Fibroblast of mammary gland (primary cell): ENCODE measurements at places on chromosomes 13 and 19.

DNA sequence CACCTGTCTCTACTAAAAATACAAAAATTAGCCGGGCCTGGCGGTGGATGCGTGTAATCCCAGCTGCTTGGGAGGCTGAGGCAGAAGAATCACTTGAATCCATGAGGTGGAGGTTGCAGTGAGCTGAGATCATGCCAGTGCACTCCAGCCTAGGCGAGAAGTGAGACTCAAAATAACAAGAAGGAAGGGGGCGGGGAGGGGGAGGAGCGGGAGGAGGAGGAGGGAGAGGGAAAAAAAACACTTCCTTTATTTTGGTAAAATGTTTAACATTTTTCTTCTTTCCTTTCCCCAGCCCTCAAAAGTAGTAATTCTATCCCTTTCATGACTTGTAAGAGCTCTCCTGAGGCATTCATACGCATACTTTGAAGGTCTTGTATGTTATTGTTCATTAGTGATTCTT is 44.3 kb downstream of the SPRY2 start:
- DNase-seq = no peak

DNA sequence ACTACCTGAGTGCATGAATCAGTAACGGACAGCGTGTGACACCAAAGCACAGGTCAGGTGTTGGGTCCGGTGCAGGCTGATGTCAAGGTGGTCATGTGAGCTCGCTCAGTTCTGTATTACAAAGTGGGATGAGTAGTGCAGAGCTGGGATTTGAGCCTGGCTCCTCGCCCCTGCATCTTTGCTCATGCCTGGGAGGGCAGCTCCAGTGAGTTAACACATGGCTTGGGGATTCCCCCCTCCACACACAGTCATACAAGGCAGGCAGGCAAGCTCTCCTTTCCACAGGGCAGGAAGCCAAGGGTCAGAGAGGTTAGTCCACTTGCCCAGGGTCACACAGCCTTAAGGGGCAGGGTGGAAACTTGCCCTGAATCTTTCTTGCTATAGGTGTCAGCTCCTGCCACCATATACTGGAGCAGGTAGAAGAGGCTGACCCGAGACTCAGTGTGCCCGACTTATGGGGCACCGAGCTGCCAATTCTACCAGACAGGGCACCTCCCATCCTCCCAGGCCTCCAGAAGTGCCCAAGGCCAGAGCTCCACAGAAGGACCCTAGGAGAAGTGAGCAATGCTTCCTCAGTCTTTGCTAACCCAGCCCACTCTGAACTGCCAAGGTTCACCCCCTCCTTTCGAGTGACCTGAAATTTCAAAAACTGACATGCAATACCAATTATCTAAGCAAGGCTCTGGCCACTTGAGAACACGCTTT is 35.4 kb downstream of the ZNF787 start:
- DNase-seq = peak; percentile 31

GRCh38 chr13:24274452-24275021 is 34.8 kb upstream of the C1QTNF9 start:
- DNase-seq = no peak

GRCh38 chr13:40961214-40961613 is 57.9 kb downstream of the ELF1 start:
- DNase-seq = no peak

DNA sequence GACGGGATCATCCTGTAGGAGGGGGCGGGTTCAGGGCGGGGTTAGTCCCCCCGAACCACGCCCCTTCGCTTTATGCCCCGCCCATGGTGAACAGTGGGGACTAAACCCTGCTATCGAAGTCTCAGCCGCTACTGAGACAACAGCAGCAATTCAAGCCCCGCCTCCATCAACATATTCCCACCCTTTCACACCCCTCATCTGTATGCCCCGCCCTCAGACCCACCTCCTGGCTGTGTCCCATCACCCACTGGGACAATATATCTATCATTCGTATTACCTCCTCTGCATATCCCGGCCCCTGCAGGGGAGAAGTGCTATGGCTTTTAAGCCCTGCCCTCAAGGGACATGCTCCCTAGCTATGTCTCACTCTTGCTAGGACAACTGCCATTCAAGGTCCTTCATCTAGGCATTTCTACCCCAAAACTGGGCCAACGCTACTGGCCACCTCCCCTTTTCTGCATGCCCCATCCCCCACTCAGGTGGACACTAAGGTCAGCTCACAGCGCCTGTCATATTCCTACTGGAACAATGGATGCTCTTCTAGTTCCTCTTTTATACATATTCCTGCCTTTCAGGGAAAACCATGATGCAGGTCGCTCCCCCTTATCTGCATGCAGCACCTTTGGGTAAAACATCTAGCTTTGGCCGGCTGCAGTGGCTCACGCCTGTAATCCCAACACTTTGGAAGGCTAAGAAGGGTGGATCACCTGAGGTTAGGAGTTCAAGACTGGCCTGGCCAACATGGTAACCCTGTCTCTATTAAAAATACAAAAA is 11.9 kb downstream of the LRFN1 start:
- no peak for DNase-seq

- DNase-seq = no peak
Measured at GRCh38 chr13:28056426-28056825, 44.0 kb downstream of the FLT3 start.

GRCh38 chr19:9848060-9848459 is 12.9 kb downstream of the PIN1 start:
- no peak for DNase-seq

DNA sequence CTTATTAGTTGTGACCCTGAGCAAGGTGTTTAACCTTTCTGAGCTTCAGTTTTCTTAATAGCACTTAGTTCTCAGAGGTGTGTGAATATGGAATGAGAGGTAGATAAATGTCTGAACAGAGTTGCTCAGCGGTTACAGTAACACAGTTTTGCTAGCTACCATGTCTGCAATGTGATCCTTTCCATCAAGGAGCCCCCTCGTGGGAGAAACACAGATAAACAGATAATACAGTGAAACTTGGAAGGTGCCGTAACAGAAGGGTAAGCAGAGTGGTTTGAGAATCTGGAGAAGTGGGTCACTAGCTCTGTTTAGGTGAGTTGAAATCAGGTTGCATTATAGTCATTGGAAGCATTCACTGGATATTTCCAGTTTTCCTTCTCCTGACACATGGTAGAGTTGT is 38.9 kb downstream of the IRS2 start:
- DNase-seq = no peak

GRCh38 chr19:2307518-2308012 is 389 bp downstream of the LINGO3 start:
- no peak for DNase-seq

DNA sequence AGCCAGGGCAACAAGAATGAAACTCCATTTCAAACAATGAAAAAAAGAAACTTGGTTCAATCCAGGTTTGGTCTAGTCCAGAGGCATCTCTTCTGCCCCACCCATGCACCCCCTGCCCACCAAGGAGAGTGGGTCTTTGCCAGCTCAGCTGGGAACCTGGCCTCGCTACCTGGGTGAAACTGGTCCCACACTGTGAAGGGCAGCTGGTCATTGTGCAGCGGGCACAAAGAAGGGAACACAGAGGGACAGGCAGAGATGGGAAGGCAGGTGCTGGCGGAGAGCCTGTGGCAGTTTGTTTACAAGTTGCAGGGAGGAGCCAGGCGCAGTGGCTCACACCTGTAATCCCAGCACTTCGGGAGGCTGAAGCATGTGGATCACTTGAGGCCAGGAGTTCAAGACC is 50.2 kb downstream of the CPAMD8 start:
- no peak for DNase-seq

- DNase-seq = no peak
Measured at GRCh38 chr19:16927883-16928282, 39.1 kb downstream of the F2RL3 start.

DNA sequence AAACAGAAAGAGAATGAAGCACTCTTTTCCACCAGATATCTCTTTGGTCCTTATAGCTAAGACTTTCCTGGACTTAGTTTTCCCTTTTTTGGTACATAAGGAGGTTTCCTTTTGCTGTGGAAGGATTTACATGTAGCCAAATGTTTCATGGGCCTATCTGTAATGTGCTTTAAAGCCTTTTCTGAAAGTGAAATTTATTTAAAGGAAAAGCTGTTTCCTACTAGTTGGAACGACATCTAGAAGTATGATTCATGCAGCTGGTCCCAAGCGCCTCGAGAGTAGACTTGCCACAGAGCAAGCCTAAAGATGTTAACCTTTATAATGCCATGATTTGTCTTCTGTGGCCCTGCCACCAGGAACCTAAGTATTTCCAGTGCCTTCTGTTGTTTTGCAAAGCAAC is 390.3 kb downstream of the DLEU7 start:
- DNase-seq = peak; percentile 37

DNA sequence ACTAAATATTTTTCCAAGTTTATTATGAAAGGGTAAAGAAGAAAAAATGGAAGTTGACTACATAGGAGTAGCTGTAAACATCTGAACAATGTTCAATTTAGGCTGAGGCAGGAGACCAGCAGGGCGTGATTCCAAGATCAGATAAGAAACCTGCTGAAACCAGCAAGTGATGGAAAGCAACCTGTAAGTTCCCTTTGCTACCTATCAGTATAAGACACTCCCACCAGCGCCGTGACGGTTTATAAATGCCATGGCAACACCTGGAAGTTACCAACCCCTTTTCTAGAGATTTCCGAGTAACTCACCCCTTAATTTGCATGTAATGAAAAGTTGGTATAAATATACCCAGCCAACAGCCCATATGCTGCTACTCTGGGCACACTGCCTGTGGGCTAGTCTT is 1.1 kb upstream of the ZNF45 start:
- no peak for DNase-seq

DNA sequence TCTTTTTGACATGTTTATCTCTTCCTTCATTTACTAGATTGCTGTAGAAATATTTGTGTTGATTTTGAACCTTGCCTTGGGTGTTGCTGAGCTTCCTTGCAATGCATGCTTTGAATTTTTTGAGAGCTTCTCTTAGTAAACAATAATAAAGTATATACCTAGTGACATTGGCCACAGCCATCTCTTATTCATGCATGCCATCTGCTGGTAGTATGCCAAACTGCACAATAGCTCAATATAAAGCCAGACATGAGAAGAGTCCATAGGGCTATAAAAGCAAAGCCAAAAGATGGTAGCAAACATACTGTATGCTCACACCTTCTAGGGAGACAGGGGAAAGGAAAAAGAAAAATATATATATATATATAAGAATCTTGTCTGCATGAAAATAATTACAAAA is 18.9 kb upstream of the ZSCAN5A start:
- peak; percentile 59 for DNase-seq

GRCh38 chr13:49996161-49996915 is 504 bp upstream of the TRIM13 start:
- DNase-seq = peak; percentile 89

- DNase-seq = no peak
Measured at GRCh38 chr13:20369886-20370361, 137.8 kb upstream of the GJB6 start.

- DNase-seq = no peak
Measured at GRCh38 chr19:30806311-30806710, 434.1 kb downstream of the ZNF536 start.

DNA sequence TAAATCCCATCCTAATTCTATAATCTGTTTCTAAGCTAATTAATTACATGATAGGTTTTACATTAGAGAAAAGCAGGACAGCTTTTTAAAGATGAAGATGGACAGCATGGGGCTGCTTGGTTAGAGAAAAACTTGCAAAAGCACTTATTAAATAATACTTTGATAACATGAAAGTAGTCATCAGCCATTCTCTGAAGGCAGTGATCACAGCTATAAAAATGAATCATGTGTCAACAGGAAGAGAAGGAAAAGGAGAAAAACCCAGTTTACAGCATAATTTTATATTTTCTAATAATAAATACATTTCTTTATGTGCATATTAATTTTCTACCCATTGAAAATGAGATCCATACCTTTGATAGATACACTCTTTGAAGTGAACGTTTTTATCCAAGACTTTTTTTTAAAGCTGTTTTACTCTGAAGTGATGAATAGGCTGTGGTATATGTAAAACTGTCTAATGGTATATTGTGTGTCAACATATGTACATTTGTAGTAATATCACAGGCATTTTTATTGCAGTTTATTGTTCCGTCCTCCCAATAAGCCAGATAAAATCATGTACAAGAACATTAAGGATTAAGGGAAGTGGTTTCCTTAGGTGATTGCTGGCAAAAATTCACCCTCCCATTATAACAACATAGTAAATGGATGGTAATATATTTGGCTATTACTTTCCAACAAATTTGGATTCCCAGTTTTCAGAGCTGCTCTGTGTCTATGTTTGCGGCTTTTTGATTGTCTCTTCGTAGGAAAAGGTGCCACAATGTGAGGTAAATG is 1.3 kb upstream of the KLF5 start:
- DNase-seq = no peak

DNA sequence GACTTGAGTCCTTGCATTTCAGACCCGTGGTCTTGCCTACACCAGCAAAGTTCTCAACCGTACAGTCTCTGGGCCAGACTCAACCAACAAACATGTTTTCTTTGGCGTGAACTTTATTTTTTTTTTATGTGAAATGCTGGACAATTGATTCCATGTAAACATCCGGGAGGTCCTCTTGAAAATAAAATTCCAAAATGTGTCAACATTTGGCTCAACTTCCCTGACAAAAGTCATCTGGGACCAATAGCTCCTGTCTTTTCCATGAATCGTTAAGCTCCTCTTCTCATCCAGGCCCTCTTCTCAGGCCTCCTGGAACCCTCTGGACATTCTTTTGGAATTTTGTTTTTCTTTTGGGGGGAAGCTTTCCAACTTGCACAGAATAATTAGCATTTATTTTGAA is 2.7 kb downstream of the ALDH16A1 start:
- peak; percentile 42 for DNase-seq

DNA sequence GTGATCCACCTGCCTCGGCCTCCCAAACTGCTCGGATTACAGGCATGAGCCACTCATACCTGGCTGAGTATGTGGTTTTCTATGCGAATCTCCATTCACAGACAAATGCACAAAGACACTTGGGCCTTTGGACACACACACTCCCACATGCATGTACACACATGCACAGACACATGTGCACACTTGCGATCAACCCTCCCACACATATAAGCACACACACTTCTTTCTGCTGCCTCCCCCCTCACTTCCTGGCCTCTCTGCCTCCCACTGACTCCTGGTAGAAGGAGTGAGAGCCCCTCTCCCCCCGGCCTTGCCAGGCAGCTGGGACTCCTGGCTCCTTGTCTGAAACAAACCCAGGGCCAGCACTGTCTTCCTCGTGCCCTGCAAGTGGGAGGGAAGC is 29.3 kb upstream of the PLEKHF1 start:
- no peak for DNase-seq

GRCh38 chr13:40103864-40104263 is 448.4 kb downstream of the COG6 start:
- DNase-seq = no peak

- no peak for DNase-seq
Measured at GRCh38 chr13:77360032-77360685, 33.3 kb upstream of the MYCBP2 start.
